Left colon (tissue), 2 donors: ENCODE measurements at places on chromosomes 2 and 18.

- no peak for DNase-seq
Observed at GRCh38 chr2:71784734-71785511, 331.6 kb downstream of the DYSF start.

GRCh38 chr18:45228796-45229388 is 386.4 kb upstream of the SLC14A2 start:
- no peak for DNase-seq

DNA sequence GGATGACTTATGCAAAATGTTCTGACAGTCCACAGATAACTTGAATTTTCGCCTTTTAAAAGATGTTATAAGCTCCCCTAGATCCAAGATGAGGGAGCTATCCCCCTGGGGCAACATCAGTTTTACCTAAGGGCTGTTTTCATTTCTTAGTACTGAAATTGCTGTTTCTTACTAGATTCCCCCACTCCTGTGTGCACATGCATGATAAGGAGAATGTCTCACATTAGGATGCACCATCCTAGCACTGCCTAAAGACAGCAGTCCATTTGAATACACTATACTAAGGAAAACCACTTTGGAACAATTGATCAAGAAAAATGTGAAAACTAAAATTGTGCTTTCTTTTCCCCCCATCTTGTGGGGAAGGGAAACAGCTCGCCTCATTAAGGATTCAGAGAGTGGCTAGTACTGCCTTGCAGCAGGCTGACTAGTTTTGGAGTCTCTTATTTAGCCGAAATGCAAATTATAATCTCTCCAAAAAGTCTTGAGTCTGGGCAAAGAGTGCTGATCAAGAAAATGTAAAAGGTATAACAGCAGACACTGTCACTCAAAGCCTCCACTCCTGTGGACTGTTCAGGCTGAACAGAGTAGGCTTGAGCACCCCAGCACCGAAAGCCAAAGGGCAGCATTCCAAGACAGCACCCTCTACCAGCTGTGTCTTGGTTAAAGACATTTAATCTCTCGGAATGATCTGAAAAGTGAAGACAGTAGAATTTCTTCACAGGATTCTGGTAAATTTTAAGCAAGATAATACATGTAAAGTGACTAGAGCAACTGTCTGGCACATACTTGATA is 65.0 kb downstream of the ZNF385B start:
- no peak for DNase-seq

GRCh38 chr2:58313926-58314325 is 72.8 kb upstream of the FANCL start:
- DNase-seq = no peak

- no peak for DNase-seq
Observed at GRCh38 chr2:3857576-3857975, 154.2 kb downstream of the DCDC2C start.

DNA sequence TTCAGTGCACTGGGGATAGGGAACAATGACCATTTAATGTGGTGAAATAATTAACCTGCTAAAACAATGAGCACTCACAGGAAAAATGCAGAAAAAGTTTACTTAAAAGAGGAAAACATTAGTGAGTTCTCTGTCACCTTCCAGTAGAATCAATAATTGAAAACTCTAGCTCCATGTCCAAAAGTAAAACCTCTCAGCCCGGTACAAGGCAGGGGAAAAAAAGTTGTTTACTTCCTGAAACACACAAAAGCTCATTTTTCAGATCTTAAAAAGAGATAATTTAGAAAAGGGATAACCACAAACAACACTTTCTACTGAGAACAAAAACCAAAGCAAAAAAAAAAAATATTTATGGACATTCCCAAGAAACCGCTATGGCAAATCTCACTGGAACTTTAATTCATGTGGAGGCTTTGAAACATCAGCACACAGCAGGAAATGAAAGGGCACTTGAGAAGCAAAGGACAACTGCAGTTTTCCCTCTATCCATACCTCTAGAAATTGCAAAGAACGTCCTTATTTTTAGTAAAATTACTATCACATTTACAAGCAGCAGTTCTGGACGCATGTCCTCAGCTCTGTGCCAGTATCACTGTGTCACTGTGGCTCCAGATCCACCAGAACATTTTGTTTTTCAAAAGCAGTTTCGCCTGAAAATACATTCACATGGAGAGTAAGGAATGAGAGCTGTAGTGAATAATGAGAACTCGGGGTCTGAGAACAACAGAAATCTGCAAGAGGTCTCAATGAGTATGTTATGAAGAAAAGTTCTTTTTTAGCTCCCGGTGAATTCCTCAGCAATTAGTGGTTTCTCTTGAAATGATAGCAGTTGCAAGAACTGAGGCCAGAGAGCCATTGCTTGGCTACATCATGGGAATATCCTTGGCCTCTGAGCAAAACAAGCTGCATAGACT is 44.7 kb upstream of the DNAH7 start:
- DNase-seq = no peak

DNA sequence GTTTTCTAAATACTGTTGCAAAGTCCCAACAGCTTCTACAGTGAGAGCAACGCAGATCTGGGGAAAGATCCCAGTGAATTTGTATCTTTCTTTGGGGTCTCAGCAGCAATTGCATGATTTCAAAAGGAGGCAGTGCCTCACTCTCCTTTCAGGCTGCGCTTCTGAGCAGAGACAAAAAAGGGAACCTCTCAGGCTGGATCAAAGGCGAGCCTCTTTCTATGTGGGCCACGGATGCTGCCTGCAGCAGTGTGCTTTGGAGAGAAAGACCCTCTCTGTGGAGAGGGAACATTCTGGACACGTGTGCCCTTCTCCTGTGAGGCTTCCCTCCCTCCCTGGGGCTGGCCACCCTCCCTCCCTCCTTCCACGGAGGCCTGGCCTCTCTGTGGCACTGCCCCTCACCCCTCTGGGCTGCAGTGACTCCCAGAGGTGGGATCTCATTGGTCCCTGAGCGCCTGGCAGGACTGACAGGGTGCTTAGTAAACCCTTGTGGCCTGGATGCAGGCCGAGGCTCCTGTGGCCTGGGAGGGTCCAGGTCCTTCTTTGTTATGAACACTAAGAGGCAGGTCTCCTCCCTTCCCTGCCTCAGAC is 21.6 kb upstream of the PDIA6 start:
- DNase-seq = no peak

DNA sequence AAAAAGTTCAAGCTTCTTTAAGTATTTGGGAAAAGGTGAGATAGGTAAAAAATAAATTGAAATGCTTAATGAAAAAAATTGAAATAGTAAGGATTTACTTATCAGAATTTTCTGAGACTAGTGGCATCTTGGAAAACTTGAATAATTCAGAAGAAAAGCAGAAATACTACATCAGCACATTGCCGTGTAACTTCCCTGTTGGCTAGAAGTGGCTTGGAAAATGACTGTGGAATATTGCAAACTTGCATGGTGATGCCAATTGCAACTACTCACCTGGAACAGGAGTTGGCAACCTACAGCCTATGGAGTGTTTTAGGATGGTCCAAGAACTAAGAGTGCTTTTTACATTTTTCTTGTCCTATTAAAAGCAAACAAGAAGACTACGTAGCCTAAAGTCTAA is 603.5 kb upstream of the VRK2 start:
- DNase-seq = no peak

GRCh38 chr2:24872344-24873115 is 47.5 kb downstream of the ADCY3 start:
- no peak for DNase-seq

DNA sequence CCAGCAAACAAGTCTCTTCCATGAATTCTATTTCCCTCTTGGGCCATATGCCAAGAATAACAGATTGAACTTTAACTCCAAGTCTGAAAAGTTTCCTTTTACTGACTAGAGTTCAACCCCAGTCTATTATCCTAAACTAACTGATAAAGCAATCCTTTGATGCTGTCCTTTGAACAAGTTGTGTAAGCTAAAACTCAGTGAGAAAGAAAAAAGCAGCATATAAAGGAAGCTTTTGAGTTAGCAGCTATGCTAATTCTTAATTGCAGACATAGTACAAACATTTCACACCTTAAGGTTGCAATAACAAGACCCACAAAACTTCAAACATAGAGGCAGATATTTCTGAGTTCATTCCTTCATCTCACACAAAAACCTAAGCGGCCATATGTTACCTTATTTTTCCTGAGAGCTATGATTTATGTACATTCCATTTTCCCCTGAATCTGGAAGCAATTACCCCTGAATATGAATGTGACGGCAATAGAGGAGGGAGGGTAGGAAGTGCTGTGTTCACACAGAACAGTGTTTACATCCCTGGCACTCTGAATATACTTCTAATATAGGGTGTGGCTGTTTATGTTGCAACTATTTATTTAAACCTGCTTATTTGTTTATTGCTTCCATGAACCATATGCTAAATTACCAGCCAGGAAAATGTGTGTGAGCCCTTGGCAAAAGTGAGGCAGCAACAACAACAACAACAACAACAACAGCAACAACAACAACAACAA is 180.6 kb downstream of the IRS1 start:
- no peak for DNase-seq

DNA sequence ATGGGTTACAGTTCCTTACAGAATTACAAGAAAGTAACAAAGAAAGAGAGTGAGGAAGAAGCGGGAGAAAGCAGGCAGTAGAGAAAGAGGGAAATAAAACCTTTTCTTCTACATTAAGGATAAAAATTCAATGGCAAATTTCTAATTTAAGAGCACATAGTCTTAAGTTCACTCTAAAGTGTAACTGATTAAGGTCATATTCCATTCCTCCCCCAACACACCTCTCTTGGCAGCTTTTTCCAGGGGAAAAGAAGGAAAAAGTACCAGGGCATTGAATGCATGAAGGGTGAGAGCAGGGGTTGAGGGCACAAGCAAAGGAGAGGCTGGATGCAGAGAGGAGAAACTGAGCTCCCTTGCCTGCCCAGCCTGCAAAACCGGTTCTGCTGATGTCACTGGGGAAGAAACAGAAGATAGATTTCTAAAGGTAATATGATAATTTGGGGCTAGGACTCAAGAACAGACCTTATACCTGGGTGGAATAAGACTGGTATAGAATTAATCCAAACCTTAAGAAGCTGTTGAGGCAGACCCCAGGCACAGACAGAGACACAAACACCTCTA is 4.6 kb downstream of the ACMSD start:
- no peak for DNase-seq

GRCh38 chr2:181546086-181546485 is 88.9 kb downstream of the ITGA4 start:
- no peak for DNase-seq

- DNase-seq = no peak
Observed at GRCh38 chr2:105085525-105085924, 47.7 kb downstream of the MRPS9 start.

DNA sequence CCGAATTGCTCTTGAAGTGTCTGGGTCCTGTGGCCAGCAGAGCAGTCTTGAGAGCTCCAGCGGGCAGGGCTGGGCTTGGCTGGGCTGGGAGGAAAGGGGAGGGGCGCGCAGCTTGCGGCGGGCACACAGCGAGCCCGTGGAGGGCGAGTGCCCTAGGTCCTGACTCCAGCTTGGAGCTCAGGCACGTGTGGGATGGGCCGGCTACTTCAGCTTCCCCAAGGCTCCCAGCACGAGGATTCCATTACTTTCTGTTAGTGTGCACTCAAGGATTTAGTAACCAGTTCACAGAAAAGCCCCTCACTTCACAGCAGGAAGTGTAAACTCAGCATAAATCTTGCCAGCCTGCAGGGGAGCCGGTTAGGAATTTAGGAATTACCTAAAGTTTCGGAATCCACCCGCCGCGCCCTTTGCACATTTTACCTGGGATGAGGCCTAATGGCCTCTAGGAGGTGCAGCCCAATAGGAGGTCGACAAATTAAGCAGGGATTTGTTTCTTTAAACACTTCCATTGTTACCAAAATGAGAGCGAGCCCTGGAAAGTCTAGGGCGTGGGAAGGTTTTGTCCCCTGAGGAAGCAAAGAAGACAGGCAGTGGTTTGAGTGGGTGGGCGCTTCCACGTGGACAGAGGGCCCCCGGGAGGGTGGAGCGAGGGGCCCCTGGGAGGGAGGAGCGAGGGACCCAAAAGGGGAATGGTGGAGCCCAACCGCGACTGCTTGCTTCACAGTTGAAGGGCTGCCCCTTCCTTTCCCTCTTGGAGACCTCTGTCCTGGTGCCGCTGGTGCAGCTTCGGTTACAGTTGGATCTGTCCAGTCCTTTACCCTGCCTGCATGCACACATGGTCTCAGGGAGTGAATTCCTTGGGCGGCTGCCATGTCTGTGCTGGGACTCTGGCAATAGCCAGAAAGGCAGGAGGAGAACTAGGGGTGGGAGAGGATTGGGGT is 93.3 kb downstream of the CTAGE1 start:
- peak; percentile 63 for DNase-seq

GRCh38 chr18:3821524-3821923 is 371.6 kb downstream of the TGIF1 start:
- DNase-seq = no peak
